ENCODE measurements at places on chromosomes 16 and 17.

GRCh38 chr17:9700754-9701476, 55.6 kb downstream of the USP43 start:
- DNase-seq, result no peak

DNA sequence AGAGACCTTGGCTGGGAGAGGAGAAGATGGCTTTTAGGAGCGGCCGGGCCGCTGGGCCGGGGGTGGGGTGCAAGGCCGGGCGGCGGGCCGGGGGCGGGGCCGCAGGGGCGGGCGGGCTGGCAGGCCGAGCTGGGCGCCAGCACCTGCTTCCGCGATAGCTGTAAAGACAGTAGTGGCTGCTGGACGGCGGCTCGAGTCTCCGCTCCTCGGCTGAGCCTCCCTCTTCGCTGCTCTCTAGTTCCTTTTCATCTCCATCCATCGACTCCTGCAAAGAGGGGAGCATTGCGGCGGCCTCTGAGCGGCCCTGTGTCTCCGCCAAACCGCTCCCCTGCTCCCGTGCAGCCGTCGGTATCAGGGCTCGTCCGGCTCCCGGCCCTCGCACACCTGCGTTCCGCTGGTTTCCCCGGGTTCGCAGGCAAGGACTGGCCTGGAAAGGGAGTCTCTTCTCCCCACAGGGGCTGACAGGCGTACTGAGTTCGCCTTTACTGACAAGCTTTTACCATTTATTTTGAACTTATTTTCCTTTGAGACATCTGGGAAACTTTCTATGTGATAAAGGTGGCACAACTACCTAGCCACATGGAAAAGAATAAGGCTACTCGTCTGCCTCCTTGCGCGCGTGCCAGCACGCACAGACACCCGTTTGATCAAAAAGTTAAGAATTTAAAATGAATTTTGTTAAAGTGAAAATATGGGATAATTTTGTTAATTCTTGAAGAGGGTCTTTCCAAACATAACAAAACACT, at the start of gene C17orf75:
TSS of gene C17orf75 (minus strand) at position 317 of the 746 bp plus-strand sequence. CDS start at position 283, 34 bp downstream.
- DNase-seq, result no peak

DNA sequence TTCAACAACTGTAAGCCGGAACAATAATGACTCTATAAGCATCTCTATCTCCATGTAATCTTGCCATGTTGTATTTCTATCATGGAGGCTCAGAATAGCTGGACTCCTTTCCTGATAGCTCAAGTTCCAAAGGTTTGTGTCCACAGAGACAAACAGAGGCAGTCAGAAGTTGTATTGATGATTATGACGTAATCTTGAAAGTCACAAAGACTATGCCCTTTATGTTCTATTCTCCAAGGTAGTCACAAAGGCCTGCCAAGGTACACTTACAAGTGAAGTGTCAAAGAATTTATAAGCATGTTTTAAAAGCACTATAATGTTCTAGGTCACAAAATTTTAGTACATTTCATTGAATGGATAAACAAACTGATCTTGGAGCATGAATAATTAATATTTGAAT, 542.2 kb downstream of the CDH11 start:
- no peak for DNase-seq

- DNase-seq, result no peak
These were observed 5.3 kb downstream of the IGFALS start for GRCh38 chr16:1788095-1788707.

DNA sequence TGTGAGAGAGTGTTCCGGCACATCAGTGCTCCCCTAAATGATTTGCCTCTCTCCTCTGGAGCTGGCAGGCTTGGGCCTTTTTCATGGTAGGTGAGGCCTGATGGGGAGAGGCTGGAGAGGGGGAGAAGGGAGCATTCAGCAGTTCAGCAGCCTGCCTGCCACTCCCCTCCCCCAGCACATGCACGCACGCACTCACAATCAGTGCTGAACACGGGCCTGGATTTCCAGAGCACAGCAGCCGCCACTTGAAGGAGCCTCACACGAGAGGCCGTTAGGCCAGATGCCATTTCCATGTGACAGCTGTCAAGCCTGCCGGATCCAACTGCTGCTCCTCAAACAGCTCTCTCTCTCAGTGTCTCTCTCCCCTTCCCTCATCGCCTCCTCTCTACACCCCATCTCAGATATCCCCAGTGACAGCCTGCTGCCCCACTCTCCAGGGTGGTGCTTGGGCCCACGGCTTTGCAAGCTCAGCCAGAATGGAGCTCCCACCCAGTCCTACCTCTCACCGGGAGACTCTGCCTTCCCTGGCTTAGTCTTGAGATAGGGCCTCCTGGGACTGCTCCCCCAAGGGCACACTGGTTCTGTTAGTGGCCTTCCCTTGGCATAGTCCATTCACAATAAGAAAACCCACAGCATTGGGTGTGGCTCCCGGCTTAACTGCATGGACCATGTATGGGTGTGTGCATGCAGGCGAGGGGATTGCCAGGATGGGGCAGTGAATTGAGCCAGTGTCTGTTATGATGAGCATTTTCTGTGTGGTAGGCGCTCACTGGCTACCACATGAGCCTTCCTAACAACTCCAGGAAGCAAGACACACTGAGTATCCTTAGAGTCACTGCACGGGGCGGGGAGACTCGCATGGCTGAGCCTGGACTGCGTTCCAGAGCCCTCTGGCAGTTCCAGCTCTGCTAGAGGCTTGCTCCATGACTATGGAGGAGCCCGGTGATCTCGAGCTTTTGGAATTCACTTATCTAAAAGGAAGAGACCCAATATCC, 226.2 kb downstream of the CCDC182 start:
- DNase-seq, result peak; percentile 15

GRCh38 chr17:1800240-1800639, 29.5 kb downstream of the SMYD4 start:
- DNase-seq, result no peak

DNA sequence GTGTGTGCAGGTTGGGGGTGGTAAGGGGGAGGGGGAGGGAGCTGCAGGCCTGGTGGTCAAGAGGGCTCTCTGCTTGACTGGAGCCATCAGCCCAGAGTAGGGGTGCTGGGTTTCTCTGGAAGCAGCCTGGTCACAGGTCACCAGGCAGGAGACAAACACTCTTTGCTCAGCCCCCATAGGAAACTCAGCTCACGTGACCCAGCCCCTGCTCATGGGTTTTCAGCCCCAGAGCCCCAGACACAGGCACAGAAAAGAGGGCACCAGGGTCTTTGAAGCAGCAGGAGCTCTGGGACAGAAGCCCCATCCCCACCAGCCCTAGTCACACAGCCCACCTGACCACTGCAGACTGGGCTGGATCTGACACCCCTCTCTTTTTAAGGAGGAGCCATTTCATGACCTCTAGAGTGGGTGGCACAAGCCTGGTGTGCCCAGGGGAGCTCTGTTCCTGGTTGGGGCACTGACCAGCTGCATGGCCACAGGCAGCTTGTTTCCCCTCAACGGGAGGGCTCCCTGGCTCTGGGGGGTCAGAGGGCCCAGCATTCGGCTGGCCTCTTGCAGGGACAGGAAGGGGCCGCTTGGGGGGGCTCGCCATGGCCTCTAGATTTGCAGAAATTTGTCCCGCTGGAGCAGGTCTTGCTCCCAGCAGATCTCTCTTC, 13.8 kb upstream of the CD79B start:
- DNase-seq, result no peak

- no peak for DNase-seq
These were observed 18.5 kb upstream of the TERF2 start for GRCh38 chr16:69404275-69404805.

DNA sequence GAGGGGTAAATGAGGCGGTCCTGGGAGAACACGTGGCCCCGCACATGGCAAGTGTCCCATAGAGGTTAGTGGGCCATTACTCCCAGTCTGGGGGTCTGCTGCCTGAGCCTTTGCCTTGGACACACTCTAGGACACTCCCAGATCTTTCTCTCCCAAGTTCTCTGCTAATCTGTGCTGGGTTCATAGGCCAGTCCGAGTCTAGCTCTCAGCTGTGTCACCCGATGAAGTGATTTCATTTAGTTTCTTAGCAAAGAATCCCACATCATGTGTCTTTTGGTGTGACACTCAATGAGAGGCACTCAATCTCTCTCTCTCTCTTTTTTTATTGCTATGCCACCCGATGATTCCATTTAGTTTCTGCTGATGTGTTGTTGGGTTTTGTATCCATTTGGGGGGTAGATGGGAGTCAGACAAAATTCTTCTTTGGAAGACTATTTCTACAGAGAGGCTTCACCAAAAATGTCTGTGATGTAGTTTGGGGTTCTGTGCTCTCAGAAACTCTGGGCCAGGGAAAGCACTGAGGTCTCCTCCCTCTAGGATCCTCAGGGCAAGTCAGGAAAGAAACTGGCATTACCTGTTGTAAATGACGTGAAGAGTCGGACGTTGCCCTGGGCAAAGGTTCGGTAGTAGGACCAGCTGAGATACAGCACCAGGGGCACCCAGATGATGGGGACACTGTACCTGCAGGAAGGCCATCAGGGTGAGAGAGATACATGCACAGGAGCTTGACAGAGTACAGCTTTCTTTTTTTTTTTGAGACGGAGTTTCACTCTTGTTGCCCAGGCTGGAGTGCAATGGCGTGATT, 25.2 kb upstream of the MLKL start:
- no peak for DNase-seq

- no peak for DNase-seq
These were observed 41.4 kb downstream of the VPS53 start for GRCh38 chr17:673200-673681.

DNA sequence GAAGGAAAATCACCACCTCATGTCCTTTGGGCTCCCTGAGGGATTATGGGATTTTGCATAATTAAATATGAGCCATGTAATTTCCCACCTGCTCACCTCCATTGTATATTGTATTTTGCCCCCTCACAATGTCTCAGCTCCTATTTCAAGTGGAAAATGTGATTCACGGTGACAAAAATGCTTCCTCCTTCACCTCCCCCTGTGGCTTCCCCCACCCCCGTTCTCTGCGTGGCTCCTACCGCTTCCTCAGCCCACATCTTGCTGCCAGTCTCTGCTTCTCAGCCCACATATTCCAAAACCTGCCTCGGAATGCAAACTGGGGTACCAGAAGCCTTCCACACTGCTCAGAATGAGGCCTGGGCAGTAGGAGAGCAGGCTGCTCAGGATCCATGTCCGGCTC, 394.5 kb upstream of the C16orf82 start:
- DNase-seq, result no peak

- no peak for DNase-seq
These were observed 11.7 kb upstream of the HS3ST3B1 start for GRCh38 chr17:14289162-14289561.

GRCh38 chr17:79749156-79749815, 18.5 kb downstream of the ENPP7 start:
- DNase-seq, result no peak

- no peak for DNase-seq
These were observed 13.2 kb downstream of the KLHL36 start for GRCh38 chr16:84661418-84662060.

DNA sequence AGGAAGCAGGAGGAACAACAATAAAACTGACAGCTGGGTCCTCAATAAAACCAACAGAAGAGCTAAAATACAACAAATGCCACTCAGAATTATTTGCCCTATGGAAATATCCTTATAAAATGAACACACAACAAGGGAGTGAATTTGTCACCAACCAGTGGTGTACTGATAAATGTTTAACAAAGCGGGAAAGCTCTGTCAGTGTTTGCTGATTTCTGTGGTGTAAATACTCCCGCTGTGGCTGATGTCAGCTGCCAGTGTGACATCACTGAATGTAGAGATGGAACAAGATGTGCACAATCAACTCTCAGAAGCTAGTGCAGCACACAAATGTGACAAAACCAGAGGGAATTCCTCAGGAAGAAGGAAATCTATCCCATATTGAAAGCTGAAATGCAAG, 51.9 kb downstream of the CDYL2 start:
- no peak for DNase-seq

DNA sequence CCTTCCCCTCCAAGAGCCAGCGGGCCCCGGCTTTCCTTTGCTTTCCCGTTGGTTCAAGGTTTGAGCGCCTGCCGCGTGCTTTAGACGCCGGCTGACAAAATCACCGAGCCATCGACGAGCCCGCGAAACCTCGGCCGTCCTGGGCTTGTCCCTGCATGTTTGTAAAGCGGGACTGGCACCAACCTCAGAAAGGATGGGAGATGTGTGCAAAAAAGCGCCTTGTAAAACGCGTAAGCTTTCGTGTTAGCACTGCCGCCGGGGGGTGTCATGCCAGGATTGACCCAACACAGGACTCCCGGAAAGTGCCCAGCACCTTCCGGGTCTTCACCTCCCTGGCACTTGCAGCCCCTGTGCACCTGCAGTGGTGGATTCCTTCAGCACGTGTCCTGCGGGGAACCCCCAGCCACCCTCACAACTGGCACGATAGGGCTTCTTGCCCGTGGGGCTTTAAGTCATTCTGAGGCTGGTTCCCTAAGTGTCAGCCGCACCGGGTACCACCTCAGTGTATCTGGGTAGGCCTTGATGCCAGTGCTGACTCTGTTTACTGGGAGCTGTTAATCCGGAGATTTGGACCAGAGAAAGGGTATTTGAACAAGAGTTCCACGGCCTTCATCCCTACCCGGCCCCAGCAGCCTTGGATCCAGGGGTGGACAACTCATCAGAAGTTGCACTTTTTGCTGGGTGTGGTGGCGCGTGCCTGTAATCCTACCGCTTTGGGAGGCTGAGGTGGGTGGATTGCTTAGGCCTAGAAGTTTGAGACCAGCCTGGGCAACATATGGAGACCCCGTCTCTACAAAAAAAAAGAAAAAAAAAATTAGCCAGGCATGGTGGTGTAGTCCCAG, 817 bp downstream of the NDUFAF8 start:
- no peak for DNase-seq

DNA sequence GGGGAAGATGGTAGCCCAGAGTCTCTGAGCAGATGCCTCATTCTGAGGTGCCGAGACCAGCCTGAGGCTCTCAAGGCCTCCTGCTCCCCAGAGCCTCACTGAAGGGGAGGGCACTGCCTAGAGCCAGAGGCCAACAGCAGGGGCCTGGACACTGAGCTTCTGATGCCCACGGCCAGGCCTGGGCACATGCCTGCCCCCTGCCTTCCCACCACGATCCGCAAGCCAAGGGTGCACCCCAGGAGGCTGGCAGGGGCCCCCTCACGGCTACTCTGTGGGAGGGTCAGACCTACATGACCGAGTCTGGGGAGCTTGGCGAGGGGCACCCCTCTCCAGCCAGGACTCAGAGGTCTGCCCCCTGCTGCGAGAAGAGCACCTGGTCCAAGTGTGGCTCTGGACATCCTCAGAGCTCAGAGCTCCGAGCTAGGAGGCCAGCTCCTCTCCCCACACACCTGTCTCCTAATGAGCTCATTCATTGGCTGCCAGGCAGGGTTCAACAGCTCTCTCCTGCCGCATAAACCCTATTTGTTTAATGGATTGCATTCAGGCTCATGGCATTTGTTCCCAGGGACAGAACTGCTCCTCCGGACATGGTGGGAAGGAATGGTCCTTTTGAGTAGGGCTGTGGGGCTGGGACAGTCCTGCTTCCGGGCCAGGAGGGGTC, 13.9 kb downstream of the OTOP3 start:
- DNase-seq, result no peak

DNA sequence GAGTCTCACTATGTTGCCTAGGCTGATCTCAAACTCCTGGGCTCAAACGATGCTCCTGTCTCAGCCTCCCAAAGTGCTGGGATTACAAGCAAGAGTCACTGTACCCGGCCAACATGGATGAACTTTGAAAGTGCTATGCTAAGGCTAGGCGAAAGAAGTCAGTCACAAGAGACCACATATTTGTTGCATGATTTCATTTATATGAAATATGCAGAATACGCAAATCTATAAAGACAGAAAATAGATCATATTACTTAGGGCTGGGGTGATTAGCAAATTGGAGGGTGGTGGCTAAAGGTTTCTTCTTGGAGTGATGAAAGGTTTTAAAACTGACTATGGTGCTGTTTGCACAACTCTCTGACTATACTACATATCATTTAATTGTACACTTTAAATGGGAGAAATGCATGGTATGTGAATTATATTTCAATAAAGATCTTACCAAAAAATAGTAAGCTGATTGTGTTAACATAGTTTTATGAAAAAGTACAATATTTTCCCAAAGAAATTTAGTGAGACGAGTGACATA, 1.2 kb upstream of the FLYWCH1 start:
- no peak for DNase-seq

- no peak for DNase-seq
These were observed 96.5 kb downstream of the ABCC1 start for GRCh38 chr16:16045879-16046278.

Measured in H1 (cell line).